ENCODE measurements at places on chromosomes 11 and 22.
A peak's percentile ranks its signal among the peaks of the same experiment; 100 is the strongest.

DNA sequence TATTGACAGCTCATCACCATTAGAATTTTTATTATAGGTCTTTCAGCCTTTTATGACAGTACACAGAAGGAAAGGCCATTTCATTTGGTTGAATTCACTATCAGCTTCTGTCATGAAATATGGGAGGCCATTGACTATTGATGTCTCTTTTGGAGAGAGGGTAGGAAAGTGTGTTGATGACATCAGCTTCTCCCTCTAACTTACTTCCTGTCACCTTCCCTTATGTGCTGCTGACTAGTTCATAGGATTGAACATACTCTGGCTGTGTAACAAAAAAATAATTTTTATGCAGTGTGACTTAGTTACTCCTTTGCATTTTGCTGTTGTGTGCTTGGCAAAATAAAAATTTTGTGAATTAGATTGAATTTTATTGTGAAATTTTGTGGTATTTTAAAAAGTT, 769.2 kb downstream of the METTL15 start:
- DNase-seq = no peak

- peak; percentile 43 for DNase-seq
These were observed 527.8 kb downstream of the METTL15 start for GRCh38 chr11:28636033-28636432.

GRCh38 chr11:14334893-14335292, 24.1 kb downstream of the RRAS2 start:
- DNase-seq = no peak

DNA sequence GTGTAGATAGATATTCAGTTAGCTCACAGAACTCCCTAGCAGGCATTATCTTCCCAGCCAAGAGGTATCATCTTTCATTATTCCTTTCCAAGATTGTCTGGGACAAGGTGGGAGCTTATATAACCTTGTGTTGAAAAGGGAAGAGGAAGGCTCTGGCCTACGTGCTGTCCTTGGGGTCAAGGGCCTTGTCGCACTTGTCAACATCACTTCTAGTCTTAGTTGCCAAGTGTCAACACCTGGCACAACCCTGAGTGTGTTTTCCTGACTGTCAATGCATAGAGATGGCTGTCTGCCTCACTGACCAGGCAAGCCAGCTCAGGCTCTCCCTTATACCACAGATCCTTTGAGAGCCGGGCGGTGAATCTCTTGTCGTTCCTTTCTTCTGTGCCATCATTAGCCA, 331.9 kb downstream of the CNTN5 start:
- no peak for DNase-seq

DNA sequence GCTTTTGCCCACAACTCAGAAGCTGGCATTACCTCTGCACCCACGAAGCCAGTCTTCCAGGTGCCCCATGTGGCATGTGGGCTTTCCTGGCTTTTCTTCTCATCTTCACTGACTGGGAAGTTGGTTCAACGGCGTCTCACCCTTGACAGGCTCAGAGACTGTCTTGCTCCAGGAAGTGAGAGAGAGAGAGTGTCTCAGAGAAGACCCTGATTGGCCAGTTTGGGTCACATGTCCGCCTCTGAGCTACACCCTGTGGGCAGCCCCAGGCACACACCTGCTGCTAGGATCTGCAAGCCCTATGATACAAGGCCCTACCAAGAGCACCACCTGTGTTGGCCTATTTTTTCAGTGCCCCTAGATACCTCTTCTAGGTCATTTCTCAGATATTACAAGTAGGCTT, 39.0 kb downstream of the RTL6 start:
- no peak for DNase-seq

DNA sequence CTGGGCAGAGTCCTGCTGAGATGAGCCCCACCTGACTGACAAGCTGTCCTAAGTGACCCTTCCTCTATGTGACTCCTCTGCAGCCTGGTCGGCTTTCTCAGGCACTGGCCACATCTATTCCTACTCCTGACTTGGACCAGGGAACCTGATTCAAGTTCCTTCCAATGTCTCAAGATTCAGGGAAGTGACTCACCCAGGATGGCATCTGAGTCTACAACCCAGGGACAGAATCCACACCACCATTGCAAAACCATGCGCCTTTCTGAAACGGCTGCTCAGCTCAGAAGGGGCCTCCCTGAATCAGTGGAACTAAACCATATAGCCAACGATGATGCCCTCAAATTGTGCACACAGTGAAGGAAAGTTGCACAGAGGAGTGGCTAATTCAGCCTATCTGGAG, 63.9 kb upstream of the CSNK2A3 start:
- DNase-seq = no peak

GRCh38 chr22:36818010-36818642, 1.3 kb upstream of the PVALB start:
- no peak for DNase-seq

DNA sequence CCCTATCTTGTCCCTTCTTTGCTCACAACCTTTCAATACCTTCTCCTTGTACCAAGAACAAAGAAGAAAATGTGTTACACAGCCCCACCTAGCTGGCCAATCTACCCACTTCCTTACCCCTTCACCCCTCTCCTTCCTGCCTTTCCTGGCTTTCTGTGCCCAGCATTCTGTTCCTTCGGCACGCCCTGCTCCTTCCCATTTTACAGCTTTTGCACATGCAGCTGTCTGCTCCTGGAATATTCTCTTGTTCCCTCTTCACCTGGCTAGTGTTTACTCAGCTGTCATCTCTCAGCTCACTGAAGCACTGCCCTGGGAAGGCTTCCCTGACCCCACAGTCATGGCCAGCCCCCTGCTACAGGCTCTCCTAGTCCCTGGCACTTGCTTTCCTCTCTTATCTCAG, 30.7 kb downstream of the SERPINH1 start:
- DNase-seq = no peak

DNA sequence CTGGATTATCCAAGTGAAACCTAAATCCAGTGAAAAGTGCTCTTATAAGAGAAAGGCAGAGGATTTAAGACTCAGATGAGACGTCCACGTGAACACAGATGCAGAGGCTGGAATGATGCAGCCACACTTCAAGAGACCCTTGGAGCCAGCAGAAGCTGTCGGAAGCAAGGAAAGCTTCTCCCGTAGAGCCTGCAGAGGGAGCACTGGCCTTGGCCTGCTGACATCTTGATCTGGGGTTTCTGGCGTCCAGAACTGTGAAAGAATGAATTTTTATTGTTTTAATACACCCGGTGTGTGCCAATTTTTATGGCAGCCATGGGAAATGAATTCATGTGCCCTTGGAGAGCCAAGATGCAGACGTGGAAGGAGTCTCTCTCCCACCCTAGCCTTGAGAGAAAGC, 407.0 kb upstream of the B3GAT1 start:
- no peak for DNase-seq

GRCh38 chr11:131985846-131986301, 615.5 kb downstream of the NTM start:
- DNase-seq = no peak

GRCh38 chr11:68574308-68574707, 110.0 kb upstream of the GAL start:
- DNase-seq = no peak

GRCh38 chr11:22875869-22876473, 15.7 kb upstream of the CCDC179 start:
- DNase-seq = peak; percentile 72

DNA sequence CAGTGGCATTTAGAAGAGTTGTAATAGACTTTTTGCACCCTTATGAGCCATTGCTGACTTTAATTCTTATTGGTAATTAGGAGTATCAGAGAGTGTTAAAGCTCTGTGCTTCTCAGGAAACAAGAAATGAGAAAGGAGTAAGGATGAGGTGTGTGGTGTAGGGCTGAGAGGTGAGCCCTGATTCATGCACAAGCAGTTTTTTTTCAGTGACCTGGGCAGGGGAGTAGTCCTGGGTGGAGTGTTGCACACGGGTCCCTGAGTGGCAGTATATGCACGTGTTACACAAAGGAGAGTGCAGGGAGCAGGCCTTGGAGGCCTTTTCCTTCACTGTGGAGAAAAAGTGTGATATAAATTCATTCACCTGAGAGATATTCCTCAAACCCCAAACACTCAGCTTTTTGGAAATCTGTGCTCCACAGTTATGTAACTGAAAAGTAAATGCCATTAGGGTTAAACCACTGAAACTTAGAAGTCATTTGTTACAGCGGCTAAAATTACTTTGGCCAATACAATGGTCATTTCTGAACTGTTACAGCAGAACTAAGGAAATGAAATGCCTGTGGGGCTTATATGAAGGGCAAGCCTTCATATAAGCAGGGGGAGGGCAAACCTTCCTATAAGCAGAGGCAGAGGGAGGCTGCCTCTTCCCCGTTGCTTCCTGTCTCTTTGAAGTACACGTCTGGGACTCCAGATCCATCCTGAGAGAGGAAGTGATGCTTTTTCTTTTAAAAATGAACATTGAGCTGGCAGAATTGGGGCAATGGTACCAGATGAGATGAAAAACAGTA, 62.6 kb upstream of the OLFML1 start:
- DNase-seq = no peak

DNA sequence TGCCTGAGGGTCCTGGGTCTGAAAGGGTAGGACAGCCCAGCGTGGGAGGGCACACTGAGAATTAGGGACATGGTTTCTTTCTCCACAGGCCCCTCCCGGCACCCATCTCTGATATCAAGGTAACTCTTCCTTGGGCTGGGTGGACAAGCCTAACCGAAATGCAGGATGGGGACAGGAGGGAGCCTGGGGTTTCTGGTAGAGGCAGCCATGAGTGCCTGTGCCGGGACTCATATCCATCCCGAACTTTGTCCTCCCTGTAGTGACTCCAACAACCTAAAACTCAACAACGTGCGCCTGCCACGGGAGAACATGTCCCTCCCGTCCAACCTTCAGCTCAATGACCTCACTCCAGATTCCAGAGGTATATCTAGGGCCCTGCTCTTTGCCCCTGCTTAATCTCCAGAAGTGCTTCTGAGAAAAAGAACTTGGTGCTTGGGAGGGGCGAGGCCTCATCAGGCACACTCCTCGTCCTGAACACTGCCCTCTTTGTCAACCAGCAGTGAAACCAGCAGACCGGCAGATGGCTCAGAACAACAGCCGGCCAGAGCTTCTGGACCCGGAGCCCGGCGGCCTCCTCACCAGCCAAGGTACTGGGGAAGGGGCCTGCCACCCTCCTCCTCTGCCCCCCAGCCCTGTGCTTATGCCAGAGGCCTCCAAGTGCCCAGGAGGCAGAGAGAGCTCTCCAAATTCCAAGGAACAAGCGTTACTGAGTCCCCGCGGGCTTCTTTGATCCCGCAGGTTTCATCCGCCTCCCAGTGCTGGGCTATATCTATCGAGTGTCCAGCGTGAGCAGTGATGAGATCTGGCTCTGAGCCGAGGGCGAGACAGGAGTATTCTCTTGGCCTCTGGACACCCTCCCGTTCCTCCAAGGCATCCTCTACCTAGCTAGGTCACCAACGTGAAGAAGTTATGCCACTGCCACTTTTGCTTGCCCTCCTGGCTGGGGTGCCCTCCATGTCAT, 3.1 kb downstream of the TMEM25 start:
- no peak for DNase-seq

DNA sequence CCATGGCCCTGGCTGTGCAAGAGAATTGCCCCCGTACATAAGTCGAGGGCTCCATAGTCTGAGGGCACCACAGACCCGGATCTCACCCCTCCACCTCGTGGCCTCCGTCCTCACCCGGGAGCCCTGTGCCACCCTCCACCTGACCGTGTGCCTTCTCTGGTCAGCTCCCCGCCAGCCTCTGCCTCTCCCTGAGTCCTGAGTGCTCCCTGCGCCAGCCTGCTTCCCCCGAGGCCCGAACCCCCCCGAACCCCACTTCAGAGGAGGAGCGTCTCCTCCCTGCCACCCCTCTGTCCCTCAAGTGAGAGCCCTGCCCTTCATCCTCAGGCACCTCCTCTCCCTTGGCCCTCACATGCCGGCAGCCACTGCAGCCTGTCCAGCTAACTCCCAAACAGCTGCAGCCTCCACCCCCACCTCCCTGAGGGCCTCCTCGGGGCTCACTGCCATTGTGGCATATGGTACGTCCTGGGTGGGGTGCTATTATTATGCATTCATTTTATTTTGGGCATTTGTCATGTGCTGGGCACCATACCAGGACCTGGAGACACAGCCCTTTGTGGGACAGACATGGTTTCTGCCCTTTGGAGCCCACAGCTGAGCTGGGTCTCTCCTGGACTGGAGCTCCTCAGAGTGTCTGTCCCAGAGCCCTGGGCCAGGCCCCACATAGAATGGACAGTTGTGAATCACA, 67.2 kb downstream of the MYO7A start:
- no peak for DNase-seq

GRCh38 chr11:43278193-43278956, 33.4 kb upstream of the API5 start:
- DNase-seq = no peak

- peak; percentile 21 for DNase-seq
These were observed 39.3 kb upstream of the BSX start for GRCh38 chr11:123020968-123021367.

GRCh38 chr11:65588199-65589054, 7.2 kb downstream of the KCNK7 start:
- DNase-seq = no peak

DNA sequence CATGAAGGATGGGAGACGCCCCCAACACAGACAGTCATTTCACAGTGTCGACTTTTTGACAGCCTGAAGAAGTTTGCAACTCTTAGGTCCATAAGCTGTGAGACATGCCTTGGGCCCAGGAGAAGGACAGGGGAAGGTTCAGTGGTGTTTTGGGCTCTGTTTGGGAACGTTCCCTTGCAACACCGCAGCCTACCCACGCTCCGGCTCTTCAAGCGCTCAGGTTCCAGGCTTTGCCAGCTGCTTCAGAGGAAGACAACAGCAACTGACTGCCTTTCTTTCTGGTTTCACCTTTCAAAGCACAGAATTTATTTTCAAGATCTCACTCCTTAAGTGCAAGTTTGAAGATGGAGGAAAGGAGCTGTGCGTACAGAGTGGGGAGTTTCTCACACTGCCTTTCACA, 575.8 kb upstream of the B3GAT1 start:
- no peak for DNase-seq

- no peak for DNase-seq
These were observed 21.7 kb downstream of the TIMP3 start for GRCh38 chr22:32823024-32823730.

- DNase-seq = no peak
These were observed 63.0 kb downstream of the PPFIBP2 start for GRCh38 chr11:7576726-7577290.

DNA sequence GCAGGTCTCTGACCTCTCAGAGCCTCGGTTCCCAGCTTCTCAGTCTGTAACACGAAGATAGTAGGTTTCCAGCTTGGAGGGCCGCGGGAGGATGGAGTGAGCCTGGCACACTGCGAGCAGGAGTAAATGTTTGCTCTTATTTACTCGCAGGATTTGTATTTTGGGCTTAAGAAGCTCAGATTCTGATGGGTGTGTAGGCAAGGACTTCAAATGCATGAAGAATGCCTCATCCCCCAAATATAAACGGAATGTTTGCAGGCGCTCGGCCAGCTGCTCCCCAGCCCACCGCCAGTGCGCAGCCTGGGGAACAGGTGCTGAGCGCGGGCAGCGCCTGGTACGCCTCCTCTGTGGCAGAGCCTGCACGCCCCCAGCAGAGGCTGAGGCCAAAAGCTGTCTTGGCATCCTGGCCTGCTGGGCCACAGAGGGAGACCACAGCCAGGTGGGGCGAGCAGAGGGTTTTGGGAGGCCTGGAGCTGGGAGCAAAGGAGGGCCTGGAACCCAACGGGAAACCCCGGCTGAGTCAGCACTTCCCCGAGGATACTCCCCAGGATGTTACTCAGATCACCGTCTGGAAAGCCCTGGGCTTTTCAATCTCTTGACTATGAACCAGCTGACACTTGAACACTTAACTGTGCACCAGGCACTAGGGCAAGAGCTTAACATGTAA, 9.4 kb downstream of the EHD1 start:
- peak; percentile 59 for DNase-seq

GRCh38 chr22:42872821-42873220, 15.7 kb upstream of the ARFGAP3 start:
- DNase-seq = no peak

GRCh38 chr11:44080951-44081350, 14.5 kb upstream of the EXT2 start:
- no peak for DNase-seq

- DNase-seq = no peak
These were observed 17.8 kb upstream of the PIM3 start for GRCh38 chr22:49942565-49943404.

All from HFF-Myc (cell line).